ENCODE measurements at places on chromosomes 13 and 19.

- DNase-seq, result no peak
These were observed 2.9 kb upstream of the ZNF304 start for GRCh38 chr19:57348136-57348535.

- no peak for DNase-seq
These were observed 57.9 kb downstream of the SPACA7 start for GRCh38 chr13:112434032-112434431.

DNA sequence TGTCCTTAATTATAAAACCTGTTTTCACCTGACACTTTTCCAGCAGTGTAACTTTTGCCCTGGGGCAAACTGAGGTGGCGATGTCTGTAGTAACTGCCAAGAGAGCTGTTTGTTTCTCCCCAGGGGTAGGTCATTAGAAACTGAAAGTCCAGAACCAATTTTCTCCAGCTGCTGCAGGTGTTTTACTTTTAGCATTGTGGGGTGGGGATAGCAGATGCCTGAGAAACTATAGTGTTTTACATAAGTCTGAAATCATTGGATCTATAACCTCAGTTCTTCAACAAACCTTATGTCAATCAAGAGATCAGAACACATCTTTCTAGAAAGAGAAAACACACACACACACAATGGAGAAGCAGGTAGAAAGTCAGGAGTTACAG lies 92.7 kb downstream of the LHFPL6 start:
- no peak for DNase-seq

DNA sequence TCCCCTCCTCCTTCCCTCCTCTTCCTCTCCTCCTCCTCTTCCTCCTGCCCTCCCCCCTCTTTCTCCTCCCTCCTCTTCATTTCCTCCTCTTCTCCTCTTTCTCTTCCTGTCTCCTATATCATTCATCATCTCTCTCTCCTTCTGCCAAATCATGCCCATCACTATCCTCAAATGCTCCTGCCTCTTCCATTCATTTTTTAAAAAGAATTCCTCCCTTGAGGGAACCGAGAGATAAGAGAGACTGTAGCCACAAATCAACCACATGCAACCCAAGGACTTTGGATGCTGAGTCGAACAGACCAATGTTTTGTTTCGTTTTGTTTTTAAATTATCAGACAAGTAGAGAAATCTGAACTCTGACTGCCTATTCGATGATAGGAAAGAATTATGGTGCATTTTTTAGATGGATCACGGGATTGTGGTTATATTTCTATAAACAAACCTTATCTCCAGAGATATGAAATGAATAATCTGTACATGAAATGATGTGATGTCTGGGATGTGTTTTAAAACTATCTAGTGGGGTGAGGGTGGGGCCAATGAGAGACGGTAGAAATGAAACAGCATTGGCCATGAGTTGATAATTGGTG lies 9.5 kb upstream of the ZNF541 start:
- peak; percentile 41 for DNase-seq

GRCh38 chr13:76993021-76993420 lies 1.1 kb downstream of the CLN5 start:
- no peak for DNase-seq

DNA sequence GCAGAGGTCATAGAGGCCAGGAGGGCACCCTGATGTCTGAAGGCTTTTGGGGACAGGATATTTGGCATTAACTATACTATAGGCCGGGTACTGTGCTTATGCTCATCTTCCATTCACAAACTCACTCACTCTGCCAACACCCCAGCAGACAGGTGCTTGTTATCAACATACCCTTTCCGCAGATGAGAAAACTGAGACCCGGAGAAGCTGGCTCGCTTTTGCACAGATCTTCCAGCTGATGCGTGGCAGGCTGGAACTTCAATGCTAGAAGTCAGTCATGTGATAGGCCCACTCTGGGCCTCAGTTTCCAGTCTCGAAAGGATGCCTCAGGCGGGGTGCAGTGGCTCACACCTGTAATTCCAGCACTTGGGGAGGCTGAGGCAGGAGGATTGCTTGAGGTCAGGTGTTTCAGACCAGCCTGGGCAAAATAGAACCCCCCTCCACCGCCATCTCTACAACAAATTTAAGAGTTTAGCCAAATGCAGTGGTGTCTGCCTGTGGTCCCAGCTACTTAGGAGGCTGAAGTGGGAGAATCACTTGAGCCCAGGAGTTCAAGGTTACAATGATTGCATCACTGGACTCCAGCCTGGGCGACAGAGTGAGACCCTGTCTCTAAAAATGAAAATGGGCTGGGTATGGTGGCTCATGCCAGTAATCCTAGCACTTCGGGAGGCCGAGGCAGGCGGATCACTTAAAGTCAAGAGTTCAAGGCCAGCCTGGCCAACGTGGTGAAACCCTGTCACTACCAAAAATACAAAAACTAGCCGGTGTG lies 9.5 kb downstream of the CNN1 start:
- no peak for DNase-seq

- DNase-seq, result peak; percentile 62
These were observed 40.6 kb upstream of the ZNF681 start for GRCh38 chr19:23799321-23799720.

- no peak for DNase-seq
These were observed 58.3 kb upstream of the FREM2 start for GRCh38 chr13:38628554-38628953.

DNA sequence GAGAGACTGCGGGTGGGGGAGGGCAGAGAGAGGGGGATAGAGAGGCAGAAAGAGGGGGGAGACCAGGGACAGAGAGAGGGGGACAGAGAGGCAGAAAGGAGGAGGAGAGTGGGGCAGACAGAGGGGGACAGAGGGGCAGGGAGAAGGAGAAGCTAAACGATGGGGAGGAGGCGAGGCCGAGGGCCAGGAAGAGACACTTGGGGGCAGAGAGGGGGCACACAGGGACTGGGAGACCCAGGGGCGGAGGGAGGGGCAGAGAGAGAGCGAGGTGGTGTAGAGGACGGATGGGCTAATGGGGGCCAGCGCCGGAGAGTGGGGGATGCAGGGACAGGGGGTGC lies 666 bp downstream of the MEIS3 start:
- no peak for DNase-seq

- no peak for DNase-seq
These were observed 70.9 kb downstream of the PEPD start for GRCh38 chr19:33450689-33451088.

- DNase-seq, result no peak
These were observed 42.4 kb downstream of the BBC3 start for GRCh38 chr19:47188507-47189033.

- no peak for DNase-seq
These were observed 7.2 kb upstream of the RELB start for GRCh38 chr19:44993926-44994537.

- no peak for DNase-seq
These were observed 34.7 kb downstream of the OLFM2 start for GRCh38 chr19:9901642-9902041.

DNA sequence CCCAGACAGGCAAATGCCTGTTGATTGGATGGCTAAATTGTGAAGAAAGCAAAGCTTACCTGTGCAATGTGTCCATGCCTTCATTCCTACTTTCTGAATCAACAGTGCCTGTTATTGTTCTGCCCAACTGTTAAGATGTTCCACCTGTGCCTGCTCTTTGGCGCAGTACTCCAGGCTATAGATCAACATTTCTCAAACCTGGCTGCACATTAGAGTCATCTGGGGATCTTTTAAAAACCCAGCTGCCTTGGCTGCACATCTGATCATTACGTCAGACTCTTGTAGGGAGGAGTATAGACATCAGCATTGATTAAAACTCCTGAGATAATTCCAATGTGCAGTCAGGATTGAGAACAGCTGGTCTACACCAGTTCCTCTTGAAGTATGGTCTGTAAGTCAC lies 16.2 kb upstream of the CPB2 start:
- no peak for DNase-seq

DNA sequence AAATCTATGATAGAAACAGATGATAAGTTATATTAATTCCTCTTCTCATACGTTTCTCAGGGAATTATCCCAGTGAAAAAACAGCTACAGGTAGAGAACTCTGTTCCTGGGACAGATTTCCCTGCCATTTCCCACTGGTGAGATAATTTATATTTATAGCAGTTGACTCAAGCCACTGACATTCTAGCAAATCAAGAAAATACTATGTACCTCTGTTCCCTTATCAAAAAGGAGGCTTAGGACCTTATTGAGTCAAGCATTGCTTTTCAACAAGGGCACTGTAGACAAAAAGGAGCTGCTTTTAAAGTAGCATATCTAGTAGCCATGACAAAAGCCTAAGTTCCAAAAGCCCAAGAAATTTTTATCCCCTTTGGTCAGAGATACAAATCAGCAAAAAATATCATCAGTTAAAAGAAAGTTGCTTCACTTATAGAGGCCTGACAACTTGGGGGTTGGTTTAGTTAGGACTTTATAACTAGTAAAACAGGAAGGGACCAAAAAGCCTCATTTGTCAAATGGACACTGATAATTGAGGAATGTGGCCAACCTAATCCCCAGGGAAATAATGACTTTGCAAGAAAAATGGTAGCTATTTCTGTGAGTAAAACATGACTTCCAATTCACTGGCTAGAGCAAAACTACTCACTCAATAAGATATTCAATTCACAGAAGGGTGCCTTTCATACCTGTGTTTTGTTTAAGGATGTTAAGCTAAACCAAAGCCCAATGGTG lies 652.5 kb downstream of the SLITRK1 start:
- no peak for DNase-seq

DNA sequence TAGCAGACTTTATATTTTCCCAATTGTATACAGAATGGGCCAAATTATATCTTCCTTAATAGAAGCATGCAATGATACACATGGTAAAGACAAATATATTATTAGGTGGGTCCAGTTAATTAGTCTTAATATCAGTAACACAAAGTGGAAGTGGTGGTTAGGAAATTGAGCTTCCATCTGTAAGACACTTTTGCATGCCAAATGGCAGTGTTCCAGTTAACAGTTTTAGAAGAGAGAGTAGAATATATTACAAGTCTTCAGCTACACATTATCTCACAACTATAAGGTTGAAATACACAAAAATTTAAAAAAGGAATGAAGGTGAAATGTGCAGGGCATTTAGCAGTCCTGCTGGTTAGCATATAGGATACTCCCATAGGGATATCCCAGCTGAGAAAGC lies 536.5 kb downstream of the PCDH9 start:
- no peak for DNase-seq

GRCh38 chr19:54600212-54600611 lies 6.8 kb downstream of the LILRA1 start:
- no peak for DNase-seq

- no peak for DNase-seq
These were observed 1306.9 kb downstream of the UQCRFS1 start for GRCh38 chr19:27906081-27906480.

- DNase-seq, result no peak
These were observed 13.2 kb downstream of the MED4 start for GRCh38 chr13:48081739-48082138.

DNA sequence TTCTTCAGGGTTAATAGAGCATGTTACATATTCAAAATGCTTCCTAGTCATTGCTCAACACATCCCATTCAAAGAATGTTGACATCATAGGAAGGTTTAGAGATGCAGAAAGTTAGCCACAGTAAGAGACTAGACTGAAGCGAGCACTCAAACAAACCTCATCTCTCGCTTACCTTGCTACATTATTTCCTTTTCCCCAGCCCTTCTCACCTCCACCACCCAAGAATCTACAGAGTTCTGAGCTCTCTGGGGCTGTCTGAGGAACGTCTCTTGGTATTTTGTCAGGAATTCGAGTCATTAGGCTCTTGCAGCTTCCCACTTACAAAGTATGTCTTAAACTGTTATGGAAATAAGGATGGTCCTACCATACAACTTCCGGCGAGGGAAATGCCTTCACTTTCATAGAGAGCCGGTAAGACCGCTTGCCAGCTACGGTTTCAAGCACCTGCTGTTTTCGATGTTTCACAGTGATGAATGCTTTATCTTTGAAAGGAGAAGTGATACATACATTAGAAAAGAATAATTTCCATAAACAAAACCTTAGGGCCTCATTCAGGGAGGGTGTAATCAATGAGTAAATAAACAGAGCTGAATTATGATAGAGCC lies 65.1 kb downstream of the FLT1 start:
- DNase-seq, result no peak

GRCh38 chr19:3375221-3376090 lies 9.1 kb downstream of the NFIC start:
- no peak for DNase-seq

GRCh38 chr13:103289681-103290080 lies 223.5 kb upstream of the SLC10A2 start:
- no peak for DNase-seq

DNA sequence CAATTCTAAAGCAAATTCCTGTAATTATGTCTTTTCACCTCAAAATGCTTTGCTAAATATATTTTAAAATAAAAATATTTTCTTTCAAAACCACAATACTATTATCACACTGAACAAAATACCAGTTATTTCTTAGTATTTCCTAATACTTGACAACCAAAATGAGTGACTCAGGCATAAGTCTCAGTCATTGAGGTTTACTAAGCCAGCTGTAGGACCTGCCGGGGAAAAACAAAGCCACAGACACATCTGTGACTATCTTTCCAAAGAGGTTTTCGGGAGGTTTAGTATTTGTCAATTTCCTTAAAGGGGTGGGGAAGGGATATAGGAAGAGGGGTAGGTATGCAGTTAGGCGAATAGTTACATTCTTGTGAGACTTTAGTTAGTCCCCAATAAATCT lies 3.2 kb upstream of the ZNF235 start:
- DNase-seq, result no peak

GRCh38 chr13:108444448-108444847 lies 174.9 kb downstream of the TNFSF13B start:
- no peak for DNase-seq

- no peak for DNase-seq
These were observed 14.0 kb upstream of the ZNF780A start for GRCh38 chr19:40104754-40105153.

- DNase-seq, result peak; percentile 40
These were observed 2.3 kb upstream of the STRN4 start for GRCh38 chr19:46748325-46749109.

- no peak for DNase-seq
These were observed 87.9 kb downstream of the LIG4 start for GRCh38 chr13:108127406-108127805.

DNA sequence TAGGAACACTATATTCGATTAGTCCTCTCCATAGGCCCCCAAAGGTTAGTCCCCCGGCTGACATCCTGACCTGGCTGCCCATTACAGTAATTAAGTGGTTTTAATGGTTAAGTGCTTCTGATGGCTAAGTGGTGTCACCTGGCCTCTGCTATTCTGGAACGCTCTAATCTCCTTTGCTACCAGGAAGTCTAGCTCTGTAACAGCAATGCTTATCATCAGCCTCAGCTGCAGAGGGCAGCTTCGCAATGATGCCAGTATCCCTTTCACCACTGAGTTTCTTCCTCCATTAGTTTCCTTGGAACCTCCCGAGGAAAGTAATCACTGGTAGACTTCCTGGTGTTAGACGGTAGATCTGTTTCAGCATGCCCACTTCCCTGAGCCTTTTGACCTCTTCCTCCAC lies 8.6 kb upstream of the RNF6 start:
- no peak for DNase-seq
